ENCODE measurements at places on chromosomes 1 and 21.

- no peak for DNase-seq
These were observed 71.6 kb downstream of the CDC14A start for GRCh38 chr1:100423832-100424337.

GRCh38 chr1:245999697-246000637, 507.1 kb downstream of the SMYD3 start:
- no peak for DNase-seq

DNA sequence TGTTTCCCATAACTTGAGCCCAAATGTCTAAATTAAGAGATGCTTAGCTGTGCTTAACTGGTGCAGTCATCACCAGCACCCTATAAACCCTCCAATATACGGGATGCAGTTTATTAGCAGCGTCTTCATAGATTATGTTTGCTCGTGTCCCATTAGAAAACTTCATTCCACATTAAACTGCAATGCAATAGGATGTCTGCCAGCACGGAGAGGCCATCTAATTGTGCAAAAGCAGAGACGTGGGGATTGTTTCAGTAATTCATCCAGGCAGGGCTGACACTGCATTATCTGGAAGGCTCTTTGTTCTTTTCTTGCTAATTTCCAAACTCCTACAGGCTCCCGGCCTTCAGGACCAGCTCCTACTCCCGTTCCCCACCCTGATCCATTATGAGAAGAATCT, 89.5 kb downstream of the CSMD2 start:
- no peak for DNase-seq

GRCh38 chr1:65825741-65826140, 33.0 kb downstream of the PDE4B start:
- no peak for DNase-seq

DNA sequence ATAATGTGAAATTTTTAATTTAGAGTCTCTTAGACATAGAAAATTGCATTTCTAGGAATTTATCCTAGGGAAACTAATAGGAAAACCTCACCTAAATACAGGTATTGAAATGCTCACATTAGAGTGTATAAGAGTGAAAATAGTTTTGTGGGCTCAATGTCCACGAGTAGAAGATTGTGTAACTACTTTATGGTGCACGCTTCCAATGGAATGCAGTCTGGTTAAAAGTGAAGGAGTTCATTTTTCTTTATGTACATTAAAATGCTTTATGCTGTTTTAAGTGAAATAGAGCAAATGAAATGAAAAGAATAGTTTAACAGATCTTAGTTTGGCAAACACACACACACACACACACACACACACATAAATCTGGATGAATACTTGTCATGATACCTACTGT, 278.2 kb downstream of the USP25 start:
- peak; percentile 13 for DNase-seq

GRCh38 chr1:17119773-17120480, 676 bp upstream of the PADI2 start:
- DNase-seq = no peak

- no peak for DNase-seq
These were observed 648.1 kb downstream of the USP25 start for GRCh38 chr21:16377857-16378256.

GRCh38 chr1:208534599-208534897, 290.4 kb upstream of the PLXNA2 start:
- peak; percentile 94 for DNase-seq
